ENCODE measurements at places on chromosomes 5 and 9.

GRCh38 chr9:69199769-69200470 lies 25.8 kb downstream of the TJP2 start:
- H3K4me3 ChIP-seq, result no peak overlapping the region
- DNase-seq, result no peak
- H3K27me3 ChIP-seq, result no peaks in the 10 kb centered on the region
- no peaks in the 10 kb centered on the region for H3K36me3 ChIP-seq

DNA sequence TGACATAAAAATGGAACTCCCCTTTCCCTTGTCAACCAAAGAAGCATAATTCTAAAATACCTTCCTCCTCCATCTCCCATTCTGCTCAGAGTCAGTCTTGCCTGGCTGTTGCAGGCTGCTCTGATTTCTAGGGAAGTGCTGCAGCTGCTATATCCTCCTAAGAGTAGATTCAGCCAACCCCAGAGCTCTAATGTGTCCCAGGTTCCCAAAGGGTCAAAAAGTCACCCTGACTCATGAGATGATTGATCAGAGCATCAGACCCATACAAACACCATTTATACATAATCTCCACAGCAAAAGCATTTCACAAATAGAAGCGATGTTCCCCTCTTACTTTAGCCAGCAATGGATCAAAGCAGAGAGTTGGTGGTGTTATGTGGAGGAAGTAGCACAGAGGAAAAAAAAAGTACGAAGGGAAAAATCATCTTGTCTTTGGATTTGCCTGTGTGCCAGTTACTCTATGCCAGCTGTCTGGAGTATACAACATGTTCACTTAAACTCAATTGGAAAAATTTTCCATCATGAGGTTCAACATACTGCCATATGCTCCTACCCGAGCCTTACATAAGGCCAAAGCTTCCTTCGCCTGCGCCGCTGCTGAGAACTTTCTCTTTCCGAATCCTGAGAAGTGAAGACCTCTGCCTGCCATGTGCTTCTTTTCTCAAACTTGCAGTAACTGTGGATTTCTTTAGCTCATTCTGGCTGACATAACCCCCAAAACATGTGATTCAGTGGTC lies 258.0 kb downstream of the TLE4 start:
- no peaks in the 10 kb centered on the region for H3K36me3 ChIP-seq
- DNase-seq, result no peak
- H3K4me3 ChIP-seq, result no peak overlapping the region

GRCh38 chr5:177957241-177957640 lies 38.8 kb downstream of the PROP1 start:
- no peak overlapping the region for H3K27ac ChIP-seq
- no peaks in the 10 kb centered on the region for H3K4me1 ChIP-seq
- no peak for DNase-seq
- H3K36me3 ChIP-seq, result peaks cover 13% of the 10 kb centered on the region
- H3K27me3 ChIP-seq, result no peaks in the 10 kb centered on the region

- no peak for DNase-seq
- no peak overlapping the region for H3K4me3 ChIP-seq
- no peaks in the 10 kb centered on the region for H3K27me3 ChIP-seq
- no peaks in the 10 kb centered on the region for H3K4me1 ChIP-seq
Observed at GRCh38 chr5:78827725-78828124, 157.4 kb downstream of the ARSB start.

DNA sequence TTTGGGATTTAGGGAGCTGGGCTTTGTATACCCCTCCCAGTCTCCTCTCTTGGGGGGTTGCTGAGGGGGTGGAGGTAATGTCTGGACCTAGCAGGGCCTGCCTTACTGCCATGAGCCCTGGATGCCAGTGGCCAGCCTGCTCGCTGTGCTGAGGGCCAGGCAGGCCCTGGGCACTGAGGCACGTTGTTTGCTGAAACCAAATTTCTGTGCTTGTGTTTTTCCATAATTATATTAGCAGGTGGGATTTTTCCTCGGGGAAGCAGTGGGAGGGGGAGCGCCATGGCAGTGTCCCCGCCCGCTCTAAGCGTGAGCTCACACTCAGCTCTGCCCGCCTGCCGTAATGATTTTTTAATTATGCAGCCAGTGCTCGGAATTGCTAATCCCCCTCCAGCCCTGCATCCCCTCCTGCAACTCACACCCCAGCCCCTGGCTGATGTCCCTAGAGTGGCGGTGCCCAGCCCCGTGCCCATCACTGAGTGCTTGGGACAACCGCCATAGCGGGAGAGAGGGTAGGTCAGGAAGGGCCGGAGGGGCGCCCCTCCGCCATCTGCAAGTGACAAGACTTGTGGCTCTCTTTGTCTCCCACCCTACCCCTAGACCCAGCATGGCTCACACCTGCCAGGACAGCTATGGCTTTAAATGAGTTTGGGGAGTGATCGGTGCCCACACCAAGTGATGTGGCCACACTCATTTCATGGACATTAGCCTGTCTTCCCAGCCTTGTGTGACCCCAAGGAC lies 20.9 kb downstream of the CXXC5 start:
- H3K27ac ChIP-seq, result no peak overlapping the region
- H3K27me3 ChIP-seq, result no peaks in the 10 kb centered on the region
- H3K36me3 ChIP-seq, result no peaks in the 10 kb centered on the region
- peaks cover 23% of the 10 kb centered on the region for H3K4me1 ChIP-seq

DNA sequence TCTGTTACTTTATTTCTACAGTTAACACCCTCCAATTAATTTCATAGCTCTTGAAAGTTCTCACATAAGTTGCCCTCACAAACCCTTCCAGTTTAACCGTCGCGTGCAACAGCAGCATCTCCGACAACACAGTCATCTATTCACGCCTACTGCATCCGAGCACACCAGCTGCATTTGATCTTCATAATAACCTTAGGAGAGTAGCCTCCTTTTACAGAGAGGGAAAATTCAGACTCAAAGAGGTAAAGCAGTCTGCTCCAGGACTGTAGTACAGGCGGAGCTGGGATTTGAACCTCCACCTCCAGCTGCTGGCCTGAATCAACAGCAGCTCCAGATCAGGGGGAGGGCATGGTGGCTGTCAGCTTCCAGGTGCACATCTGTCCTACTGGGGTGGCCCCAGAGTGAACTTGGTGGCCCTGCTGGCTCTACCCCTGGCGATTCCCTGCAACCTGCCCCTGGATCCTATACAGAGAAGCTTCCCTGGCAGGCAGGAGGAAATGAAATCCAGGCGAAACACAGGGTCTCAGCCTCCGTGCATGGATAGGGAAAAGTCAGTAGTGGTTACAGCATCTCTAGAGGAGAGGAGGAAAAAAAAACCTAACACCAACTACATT lies 71.6 kb upstream of the UNC5A start:
- peaks cover 8% of the 10 kb centered on the region for H3K4me1 ChIP-seq
- no peak overlapping the region for H3K27ac ChIP-seq
- H3K36me3 ChIP-seq, result no peaks in the 10 kb centered on the region
- no peak for DNase-seq

- H3K4me3 ChIP-seq, result peak overlapping the region; percentile 12
- no peaks in the 10 kb centered on the region for H3K36me3 ChIP-seq
- peaks cover 15% of the 10 kb centered on the region for H3K4me1 ChIP-seq
- no peak overlapping the region for H3K27ac ChIP-seq
- H3K27me3 ChIP-seq, result peaks cover 49% of the 10 kb centered on the region
Observed at GRCh38 chr5:135039271-135040033, 5.4 kb upstream of the PITX1 start.

GRCh38 chr5:579746-580366 lies 32.3 kb upstream of the CEP72 start:
- no peaks in the 10 kb centered on the region for H3K27me3 ChIP-seq
- H3K36me3 ChIP-seq, result no peaks in the 10 kb centered on the region
- DNase-seq, result no peak
- H3K4me1 ChIP-seq, result no peaks in the 10 kb centered on the region

GRCh38 chr5:148457183-148457620 lies 73.4 kb downstream of the FBXO38 start:
- H3K36me3 ChIP-seq, result no peaks in the 10 kb centered on the region
- no peak for DNase-seq
- no peaks in the 10 kb centered on the region for H3K4me1 ChIP-seq

GRCh38 chr5:7991125-7991821 lies 122.3 kb downstream of the MTRR start:
- DNase-seq, result no peak
- no peaks in the 10 kb centered on the region for H3K4me1 ChIP-seq

DNA sequence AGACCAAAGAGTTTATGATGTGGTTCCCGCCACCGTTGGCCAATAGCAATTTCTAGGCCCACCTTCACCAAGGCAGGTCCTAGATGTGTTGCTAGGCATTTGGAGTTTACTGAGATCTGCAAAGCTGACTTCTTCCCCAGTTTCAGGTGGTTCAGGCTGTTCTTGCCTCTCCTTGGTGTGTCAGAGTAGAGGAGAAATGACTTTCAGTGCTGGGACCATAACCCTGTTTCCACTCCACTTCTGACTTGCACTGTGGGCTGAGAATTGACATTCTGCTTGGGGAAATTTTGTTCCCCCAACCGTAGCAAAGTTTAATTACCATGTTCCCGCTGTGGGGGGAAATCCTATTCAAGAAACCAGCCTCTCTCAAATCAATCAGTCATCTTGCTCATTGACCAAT lies 128.0 kb upstream of the GABRP start:
- H3K4me1 ChIP-seq, result no peaks in the 10 kb centered on the region
- no peak overlapping the region for H3K27ac ChIP-seq
- H3K4me3 ChIP-seq, result no peak overlapping the region
- DNase-seq, result no peak
- no peaks in the 10 kb centered on the region for H3K27me3 ChIP-seq

- H3K27me3 ChIP-seq, result no peaks in the 10 kb centered on the region
- H3K4me3 ChIP-seq, result no peak overlapping the region
- H3K4me1 ChIP-seq, result no peaks in the 10 kb centered on the region
- DNase-seq, result no peak
Observed at GRCh38 chr5:61817472-61818326, 485.6 kb downstream of the ZSWIM6 start.

DNA sequence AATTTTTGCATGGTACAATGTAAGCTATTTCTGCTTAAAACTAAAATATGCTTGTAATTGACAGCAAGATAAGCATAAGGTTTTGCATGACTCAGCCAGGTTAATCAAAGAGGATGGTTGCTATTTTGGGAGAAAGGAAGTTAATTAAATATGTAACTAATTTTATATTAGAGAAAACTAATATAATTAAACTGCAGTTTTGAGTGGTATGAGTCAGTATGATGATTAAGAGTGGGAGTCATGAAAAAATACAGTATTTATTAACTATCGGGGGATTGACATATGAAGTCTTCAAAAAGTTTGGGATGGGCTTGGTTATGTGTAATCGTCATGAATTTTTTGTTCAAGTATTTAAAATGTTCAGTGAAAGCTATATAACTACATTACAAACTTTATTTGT lies 54.0 kb upstream of the CDK20 start:
- no peaks in the 10 kb centered on the region for H3K27me3 ChIP-seq
- H3K4me3 ChIP-seq, result no peak overlapping the region
- H3K4me1 ChIP-seq, result no peaks in the 10 kb centered on the region

DNA sequence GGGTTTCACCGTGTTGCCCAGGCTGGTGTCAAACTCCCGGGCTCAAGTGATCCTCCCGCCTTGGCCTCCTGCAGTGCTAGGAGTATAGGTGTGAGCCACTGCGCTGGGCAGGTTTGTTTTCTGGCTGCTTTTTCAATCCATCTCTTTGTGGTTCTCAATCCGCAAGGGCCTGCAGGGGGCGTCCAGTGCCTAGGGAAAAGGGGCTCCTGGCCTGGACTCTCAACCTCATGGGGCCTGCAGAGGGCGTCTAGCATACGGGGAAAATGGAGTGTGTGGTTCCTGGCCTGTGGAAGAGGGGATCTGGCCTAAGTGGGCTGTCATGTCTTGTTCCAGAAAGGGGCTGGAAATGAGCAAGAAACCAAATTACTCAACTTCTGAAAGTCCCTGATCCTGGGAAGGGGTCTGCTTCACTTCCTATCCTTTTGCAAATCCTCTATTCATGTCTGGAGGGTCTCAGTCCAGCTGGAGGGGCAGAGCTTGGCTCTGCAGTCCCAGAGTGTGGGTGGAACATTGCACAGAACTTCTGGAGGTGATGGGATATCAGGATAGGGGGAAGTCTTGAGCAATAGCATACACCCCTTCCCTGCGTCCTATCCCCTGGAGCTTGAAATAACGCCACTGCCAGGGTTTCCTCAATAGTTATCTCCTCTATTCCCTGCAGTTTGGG lies 12.7 kb upstream of the CCL27 start:
- no peak overlapping the region for H3K27ac ChIP-seq
- DNase-seq, result no peak
- no peaks in the 10 kb centered on the region for H3K36me3 ChIP-seq
- no peaks in the 10 kb centered on the region for H3K27me3 ChIP-seq
- H3K4me1 ChIP-seq, result no peaks in the 10 kb centered on the region

GRCh38 chr9:36625006-36625615 lies 52.4 kb downstream of the MELK start:
- H3K4me1 ChIP-seq, result no peaks in the 10 kb centered on the region
- DNase-seq, result no peak
- no peak overlapping the region for H3K27ac ChIP-seq
- no peaks in the 10 kb centered on the region for H3K27me3 ChIP-seq
- H3K36me3 ChIP-seq, result no peaks in the 10 kb centered on the region

DNA sequence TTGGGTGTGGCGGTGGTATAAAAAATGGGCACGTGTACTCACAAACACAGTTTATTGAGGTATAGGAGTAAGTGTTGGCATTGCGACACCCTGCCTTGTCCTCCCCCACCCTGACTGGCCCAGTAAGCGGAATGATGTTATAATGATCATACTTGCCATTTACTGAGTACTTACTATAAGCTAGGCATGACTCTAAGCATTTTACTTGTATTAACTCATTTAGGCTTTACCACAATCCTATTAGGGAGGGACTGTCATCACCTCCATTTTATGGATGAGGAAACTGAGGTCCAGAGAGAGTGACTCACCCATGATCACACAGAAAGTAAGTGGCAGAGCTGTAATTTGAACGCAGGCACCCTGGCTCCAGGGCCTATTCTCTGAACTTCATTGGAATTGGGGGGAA lies 2.3 kb downstream of the SMIM3 start:
- no peaks in the 10 kb centered on the region for H3K27me3 ChIP-seq
- no peaks in the 10 kb centered on the region for H3K36me3 ChIP-seq
- peaks cover 28% of the 10 kb centered on the region for H3K4me1 ChIP-seq
- no peak for DNase-seq
- no peak overlapping the region for H3K27ac ChIP-seq

DNA sequence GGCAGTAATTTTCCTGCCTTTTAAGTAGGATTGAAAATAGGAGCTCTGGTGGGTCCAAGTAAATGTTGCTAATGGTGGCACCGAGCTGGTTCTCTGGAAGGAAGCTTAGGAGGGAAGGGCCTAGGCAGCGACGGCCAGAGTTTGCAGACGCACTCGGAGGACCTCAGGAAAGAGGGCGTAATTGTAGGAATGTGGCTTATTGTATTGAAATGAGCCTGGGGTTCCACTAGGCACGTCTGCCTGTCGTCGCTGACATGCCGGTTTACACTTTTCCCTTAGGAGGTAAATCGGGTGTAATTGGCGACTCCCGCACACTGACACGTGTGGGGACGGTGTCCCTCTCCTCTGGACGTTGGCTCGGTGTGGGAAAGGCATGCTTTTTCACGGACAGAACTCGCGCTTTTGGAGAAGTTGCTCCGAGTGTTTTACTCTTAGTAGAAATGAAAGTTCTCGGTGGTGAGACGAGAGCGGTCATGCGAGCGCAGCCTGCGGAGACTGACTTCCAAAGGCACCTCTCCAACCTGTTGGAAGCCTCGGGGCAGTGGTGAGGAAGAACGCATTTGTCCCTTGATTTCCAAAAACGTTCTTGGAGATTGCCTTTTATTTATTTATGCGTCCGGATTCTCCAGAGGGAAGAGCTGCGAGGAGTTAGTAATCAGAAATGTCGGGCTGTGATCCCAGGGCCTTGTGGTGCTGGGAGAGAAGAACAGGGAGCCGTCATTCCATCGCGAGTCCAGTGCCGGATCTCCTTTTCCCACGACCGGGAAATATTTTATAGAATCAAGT lies 1.3 kb downstream of the NR4A3 start:
- peaks cover 49% of the 10 kb centered on the region for H3K27me3 ChIP-seq
- H3K36me3 ChIP-seq, result no peaks in the 10 kb centered on the region
- H3K27ac ChIP-seq, result no peak overlapping the region
- peak overlapping the region; percentile 80 for H3K4me3 ChIP-seq
- peaks cover 50% of the 10 kb centered on the region for H3K4me1 ChIP-seq
- no peak for DNase-seq
